ENCODE measurements at places on chromosomes 1 and 21. TPM values are rescaled to one million over a fixed set of nuclear protein-coding genes. Genes with fewer than 3 reads are reported as not detected.

The AKT3 gene
- polyA plus RNA-seq, result 22.2 TPM

The OR2T35 gene
- not detected for polyA plus RNA-seq

The TMEM200B gene
- polyA plus RNA-seq, result 15.8 TPM

The SPOCD1 gene
- 0.14 TPM for polyA plus RNA-seq

The INSRR gene
- polyA plus RNA-seq, result 1.6 TPM

The S100A7 gene
- polyA plus RNA-seq, result not detected

The TMEM51 gene
- polyA plus RNA-seq, result 19.0 TPM

The INKA2 gene
- 3.1 TPM for polyA plus RNA-seq

DNA sequence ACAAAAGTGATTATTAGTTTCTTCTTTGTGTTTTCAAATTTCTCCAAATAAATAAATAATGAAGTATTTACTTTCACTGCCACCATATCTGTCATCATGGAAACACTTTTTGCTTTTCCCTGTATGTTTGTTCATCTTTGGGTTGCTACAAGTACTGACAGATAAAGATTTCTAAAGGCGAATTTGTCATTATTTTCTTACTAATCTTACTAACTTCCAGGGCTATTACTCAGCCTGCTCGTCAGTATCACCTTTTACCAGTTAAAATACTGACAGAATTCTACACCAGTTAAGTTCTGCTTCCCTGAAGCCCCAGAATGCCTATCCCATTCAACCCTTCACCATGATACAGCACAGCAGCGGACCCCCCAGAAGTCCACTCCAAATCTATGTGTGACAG, 106.1 kb downstream of the CDC42BPA start:
- DNase-seq, result no peak

DNA sequence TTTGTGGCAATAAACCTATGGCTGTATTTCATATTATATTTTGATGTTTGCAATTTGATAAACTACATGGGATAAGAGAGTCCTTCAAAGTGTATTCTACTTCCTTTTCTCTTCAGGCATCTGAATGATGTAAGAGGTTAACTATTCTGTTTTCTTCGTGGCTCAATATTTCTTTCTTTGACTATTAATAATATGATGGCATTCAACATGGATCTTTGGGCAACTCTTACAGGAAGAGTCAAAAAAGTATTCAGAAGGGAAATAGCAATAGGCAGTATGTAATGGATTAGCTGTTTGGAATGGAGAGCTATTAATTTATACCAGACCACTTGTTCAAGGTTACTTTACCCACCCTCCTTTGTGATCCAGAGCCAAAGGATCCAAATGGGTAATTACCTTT, 74.4 kb downstream of the HMCN1 start:
- DNase-seq, result no peak

GRCh38 chr1:155648207-155649147, 38.5 kb downstream of the MSTO1 start:
- DNase-seq, result no peak

GRCh38 chr1:108097018-108097417, 103.1 kb downstream of the SLC25A24 start:
- DNase-seq, result no peak

GRCh38 chr1:209603877-209604276, 20.4 kb downstream of the CAMK1G start:
- DNase-seq, result no peak

- DNase-seq, result no peak
Measured at GRCh38 chr1:33177996-33178540, 3.8 kb downstream of the TRIM62 start.

DNA sequence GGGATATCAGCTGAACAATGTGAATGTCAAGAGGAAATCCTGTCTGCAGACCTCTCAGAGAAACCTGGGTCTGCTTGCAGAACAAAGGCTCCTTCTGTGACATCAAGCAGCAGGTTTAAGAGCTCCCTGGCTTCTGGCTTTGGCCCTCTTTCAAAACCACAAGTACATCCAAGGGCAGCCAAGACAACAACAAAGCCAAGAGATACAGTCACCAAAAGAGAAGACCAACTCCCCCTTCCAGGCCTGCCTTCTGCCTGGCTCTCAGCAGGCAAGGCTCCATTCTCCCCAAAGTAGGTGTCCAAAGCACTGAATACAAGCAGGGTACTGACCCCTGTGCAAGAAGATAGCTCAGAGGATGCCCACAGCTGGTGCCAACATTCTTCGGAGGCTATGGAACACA, 11.5 kb downstream of the BCAR3 start:
- no peak for DNase-seq

- peak; percentile 16 for DNase-seq
Measured at GRCh38 chr21:30044447-30045064, 104.8 kb upstream of the GRIK1 start.

GRCh38 chr21:42199868-42200463, 19.0 kb upstream of the ABCG1 start:
- no peak for DNase-seq

GRCh38 chr1:153607381-153607780, 5.6 kb downstream of the S100A16 start:
- no peak for DNase-seq

GRCh38 chr1:209706622-209707021, 2.0 kb downstream of the HSD11B1 start:
- no peak for DNase-seq

- no peak for DNase-seq
Measured at GRCh38 chr1:114126261-114127095, 27.2 kb downstream of the SYT6 start.

DNA sequence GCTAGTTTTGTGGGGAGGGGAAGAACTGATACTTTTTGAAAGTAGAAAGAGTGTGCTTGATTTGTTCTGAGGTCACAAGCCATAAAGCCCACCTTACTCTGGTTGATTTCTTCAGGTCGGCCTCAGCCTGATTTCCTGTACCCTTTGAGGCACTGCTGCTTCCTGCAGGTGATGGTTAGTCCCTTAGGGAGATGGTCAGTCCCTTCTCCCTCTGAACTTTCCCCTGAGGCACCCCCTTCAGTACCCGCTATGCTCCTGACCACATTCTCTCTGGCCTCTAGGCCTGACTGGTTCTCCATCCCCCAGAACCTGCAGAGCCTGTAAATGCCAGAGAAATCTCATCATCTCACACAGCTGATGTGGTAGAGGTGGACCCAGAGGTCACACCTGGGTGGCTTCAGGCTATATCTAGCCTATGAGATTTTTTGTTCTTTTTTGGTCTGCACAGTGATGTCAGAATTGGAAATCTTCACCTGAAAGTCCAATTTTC, 15.0 kb upstream of the ID3 start:
- DNase-seq, result no peak

DNA sequence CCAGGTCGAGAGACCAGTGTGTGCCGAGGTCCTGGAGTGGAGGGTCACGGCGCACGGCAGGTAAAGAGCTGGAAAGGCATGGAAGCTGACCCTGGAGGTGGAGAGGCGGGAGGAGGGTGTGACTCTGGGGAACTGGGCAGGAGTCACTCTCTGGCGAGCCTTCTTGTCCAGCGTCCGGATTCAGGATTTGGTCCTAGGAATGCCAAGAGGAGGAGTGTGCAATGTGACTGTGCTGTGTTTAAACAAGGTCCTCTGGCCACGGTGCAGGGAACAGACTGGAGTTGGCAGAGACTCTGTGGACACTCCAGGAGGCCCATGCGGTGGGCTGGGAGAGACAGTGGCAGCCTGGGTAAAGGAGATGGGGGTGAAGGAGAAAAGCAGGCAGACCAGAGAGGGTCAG, 64.2 kb upstream of the CASZ1 start:
- DNase-seq, result no peak

GRCh38 chr1:54800899-54801759, at the start of gene TTC22:
Gene TTC22 (minus strand): TSS chr1:54801323. CDS start chr1:54801163, 160 bp downstream.
- peak; percentile 34 for DNase-seq

- DNase-seq, result no peak
Measured at GRCh38 chr1:155325603-155325893, 4.9 kb downstream of the RUSC1 start.

- peak; percentile 71 for DNase-seq
Measured at GRCh38 chr1:35369922-35370671, 101.6 kb downstream of the ZMYM4 start.

GRCh38 chr1:243413431-243414151, 157.8 kb downstream of the SDCCAG8 start:
- DNase-seq, result no peak

DNA sequence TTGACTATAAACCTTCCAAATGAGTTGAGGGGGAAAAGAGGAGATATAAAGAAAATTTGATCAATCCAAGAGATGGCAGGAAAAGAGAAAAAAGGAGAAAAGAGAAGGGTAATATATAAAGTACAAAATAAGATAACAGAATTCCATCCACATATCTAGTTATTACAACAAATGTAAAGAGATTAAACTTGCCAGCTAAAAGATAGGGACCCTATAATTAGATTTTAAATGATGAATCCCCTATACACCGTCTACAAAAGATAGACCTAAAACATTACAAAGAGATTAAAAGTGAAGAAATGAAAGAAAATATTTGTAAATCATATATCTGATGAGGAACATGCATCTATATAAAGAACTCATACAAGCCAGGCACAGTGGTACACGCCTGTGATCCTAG, 63.1 kb downstream of the CHD5 start:
- DNase-seq, result no peak

- DNase-seq, result no peak
Measured at GRCh38 chr1:97281962-97282361, 560.4 kb downstream of the PTBP2 start.

- no peak for DNase-seq
Measured at GRCh38 chr1:208759255-208759654, 515.1 kb upstream of the PLXNA2 start.

All from renal pelvis (tissue), 12 donors.